Type B pancreatic cell (in vitro differentiated cells): ENCODE measurements at places on chromosomes 6 and 20.

GRCh38 chr6:28542440-28543296 is 17.0 kb downstream of the GPX5 start:
- H3K27ac ChIP-seq = peak overlapping the region; percentile 93
- H3K4me3 ChIP-seq = peak overlapping the region; percentile 90
- DNase-seq = peak; percentile 85
- peaks cover 9% of the 10 kb centered on the region for H3K27me3 ChIP-seq
- no peaks in the 10 kb centered on the region for H3K36me3 ChIP-seq

DNA sequence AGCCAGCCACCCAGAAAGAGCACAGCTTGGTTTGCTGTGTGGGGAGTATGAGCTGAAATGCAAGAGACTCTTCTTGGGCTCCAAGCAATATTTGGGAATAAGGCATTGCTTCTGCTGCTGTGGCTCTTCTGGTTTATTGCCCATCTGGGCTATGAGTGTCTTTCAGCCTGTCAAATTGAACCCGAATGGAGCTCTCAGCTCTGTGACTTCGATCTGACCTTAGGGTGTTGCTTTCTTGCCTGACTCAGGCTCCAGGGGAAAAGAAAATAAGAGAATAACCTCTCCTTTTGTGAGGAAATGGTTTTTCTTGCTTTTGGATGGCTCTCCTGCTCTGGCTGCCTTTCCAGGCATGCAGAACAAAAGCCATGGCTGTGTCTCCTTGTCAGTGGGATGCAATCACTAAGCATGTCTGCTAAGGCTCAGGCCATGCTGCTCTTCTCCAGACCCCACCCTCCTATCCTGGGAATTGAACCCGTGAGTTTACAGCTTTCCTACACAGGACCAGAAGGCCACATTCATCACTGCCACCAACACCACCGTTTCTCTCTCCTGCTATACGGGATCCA is 169.4 kb upstream of the JAG1 start:
- no peak overlapping the region for H3K27ac ChIP-seq
- H3K4me3 ChIP-seq = no peak overlapping the region
- no peak for DNase-seq
- no peaks in the 10 kb centered on the region for H3K27me3 ChIP-seq
- H3K4me1 ChIP-seq = no peaks in the 10 kb centered on the region

GRCh38 chr6:13046084-13046483 is 282.3 kb downstream of the TBC1D7 start:
- DNase-seq = no peak
- no peaks in the 10 kb centered on the region for H3K27me3 ChIP-seq
- peaks cover 11% of the 10 kb centered on the region for H3K4me1 ChIP-seq

DNA sequence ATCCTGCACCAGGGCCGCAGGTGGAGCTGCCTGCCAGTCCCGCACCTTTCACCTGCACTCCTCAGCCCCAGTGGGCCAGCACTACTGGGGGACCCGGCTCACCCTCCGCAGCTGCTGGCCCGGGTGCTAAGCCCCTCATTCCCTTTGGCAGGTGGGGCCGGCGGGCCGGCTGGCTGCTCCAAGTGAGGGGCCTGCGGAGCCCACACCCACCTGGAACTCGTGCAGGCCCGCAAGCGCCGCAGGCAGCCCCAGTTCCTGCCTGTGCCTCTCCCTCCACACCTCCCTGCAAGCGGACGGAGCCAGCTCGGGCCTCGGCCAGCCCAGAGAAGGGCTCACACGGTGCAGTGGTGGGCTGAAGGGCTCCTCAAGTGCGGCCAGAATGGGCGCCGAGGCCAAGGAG is 199.0 kb upstream of the HS3ST5 start:
- H3K4me1 ChIP-seq = no peaks in the 10 kb centered on the region
- no peaks in the 10 kb centered on the region for H3K27me3 ChIP-seq
- H3K4me3 ChIP-seq = no peak overlapping the region
- no peaks in the 10 kb centered on the region for H3K36me3 ChIP-seq

GRCh38 chr6:144263786-144264185 is 21.3 kb upstream of the UTRN start:
- H3K27ac ChIP-seq = peak overlapping the region; percentile 87
- peaks cover 18% of the 10 kb centered on the region for H3K4me1 ChIP-seq
- DNase-seq = no peak

DNA sequence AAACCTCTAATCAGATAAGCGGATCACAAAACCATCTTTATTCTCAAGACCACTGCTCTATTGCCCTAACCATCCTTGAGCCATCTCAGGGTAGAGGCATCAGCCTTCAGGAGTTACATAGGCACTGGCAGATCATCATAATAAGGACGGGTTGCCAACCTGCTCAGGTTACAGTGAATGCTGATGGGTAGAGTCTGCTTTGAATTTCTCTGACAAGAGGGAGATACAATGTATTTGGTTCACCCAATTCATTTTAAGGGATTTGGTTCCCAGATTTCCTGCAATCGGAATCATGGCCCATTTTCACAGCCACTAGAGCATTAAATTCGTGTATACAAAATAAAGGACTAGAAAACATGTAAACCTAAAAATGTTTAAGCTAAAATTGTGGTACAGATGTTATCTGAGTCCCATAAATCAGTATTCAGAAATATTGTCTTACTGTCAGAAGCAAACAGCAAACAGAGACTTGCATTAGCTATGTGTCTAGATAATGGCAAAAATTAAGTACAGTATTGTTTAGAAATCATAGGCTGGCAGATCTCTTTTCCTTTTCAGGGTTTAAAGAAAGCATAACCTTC is 41.9 kb upstream of the TMEM170B start:
- no peak overlapping the region for H3K4me3 ChIP-seq
- H3K36me3 ChIP-seq = no peaks in the 10 kb centered on the region
- H3K4me1 ChIP-seq = peaks cover 10% of the 10 kb centered on the region
- H3K27me3 ChIP-seq = no peaks in the 10 kb centered on the region

DNA sequence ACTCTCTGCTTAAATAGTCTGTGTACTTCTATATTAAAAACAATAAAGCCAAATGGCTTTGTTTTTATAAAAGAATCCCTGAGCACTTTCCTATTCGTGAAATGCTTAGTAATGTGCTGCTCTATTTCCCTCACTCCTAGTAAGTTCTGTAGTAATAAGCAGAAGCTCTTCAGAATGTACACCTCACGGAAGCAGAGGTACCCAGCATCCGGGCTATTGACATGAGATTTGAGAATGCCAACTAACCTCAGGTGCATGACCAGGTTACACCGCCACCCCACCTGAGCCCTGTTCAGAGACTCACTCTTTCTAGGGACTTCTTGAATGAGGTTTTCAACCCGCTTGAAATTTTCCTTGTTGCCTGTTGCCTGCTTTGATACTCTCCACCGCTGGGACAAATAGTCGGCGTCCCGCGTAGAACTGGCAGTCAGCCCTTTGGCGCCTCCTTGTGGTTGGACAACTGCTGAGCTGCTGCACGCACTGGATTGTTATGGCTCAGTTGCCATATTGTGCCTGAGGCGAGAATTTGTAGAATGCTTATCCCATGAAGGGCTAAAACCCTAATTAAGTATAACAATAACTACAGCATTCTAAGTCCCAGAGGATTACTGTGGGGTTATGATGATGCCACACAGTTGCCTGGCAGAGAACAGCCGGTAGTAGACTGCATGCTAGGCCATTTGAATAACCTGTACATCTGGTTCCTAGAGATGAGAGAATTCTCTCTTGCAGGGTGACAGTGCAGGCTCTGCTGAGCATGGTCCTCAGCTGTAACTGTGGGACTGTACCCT is 95.4 kb downstream of the KHDC1L start:
- peaks cover 9% of the 10 kb centered on the region for H3K4me1 ChIP-seq
- H3K27me3 ChIP-seq = peaks cover 32% of the 10 kb centered on the region
- H3K36me3 ChIP-seq = no peaks in the 10 kb centered on the region
- peak; percentile 87 for DNase-seq
- H3K4me3 ChIP-seq = no peak overlapping the region
- H3K27ac ChIP-seq = no peak overlapping the region

- no peak overlapping the region for H3K27ac ChIP-seq
- H3K4me1 ChIP-seq = no peaks in the 10 kb centered on the region
- no peak overlapping the region for H3K4me3 ChIP-seq
- no peaks in the 10 kb centered on the region for H3K36me3 ChIP-seq
- H3K27me3 ChIP-seq = no peaks in the 10 kb centered on the region
Observed at GRCh38 chr6:48994811-48995210, 468.2 kb downstream of the MMUT start.

DNA sequence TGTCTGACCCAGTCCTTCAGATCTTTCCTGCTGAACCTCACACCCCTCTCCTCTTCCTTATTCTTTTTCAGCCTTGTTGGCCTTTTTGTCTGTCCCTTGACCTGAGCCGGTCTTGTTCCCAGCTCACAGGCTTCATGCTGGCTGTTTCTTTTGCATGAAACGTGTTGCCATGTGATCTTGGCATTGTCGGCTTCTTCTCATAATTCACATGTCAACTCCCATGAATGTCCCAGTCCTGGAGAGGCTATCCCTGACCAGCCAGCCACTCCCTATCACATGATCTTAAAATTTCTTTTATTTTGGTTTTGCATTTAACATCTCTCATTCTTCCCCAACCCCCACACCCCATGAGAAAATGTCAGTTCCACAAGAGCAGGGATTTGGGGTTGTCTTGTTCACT is 131.2 kb upstream of the TSHZ2 start:
- no peaks in the 10 kb centered on the region for H3K36me3 ChIP-seq
- no peak overlapping the region for H3K4me3 ChIP-seq
- H3K27me3 ChIP-seq = peaks cover 7% of the 10 kb centered on the region

GRCh38 chr20:63587256-63587655 is 13.2 kb upstream of the HELZ2 start:
- no peak for DNase-seq
- H3K27ac ChIP-seq = no peak overlapping the region
- H3K4me1 ChIP-seq = peaks cover 8% of the 10 kb centered on the region

GRCh38 chr6:92110403-92110802 is 1309.0 kb downstream of the EPHA7 start:
- no peaks in the 10 kb centered on the region for H3K4me1 ChIP-seq
- DNase-seq = no peak

- no peak overlapping the region for H3K27ac ChIP-seq
- no peaks in the 10 kb centered on the region for H3K36me3 ChIP-seq
- no peaks in the 10 kb centered on the region for H3K27me3 ChIP-seq
- no peak for DNase-seq
Observed at GRCh38 chr6:126923807-126924206, 194.7 kb upstream of the RSPO3 start.

- DNase-seq = no peak
- peak overlapping the region; percentile 94 for H3K27ac ChIP-seq
- H3K4me3 ChIP-seq = peak overlapping the region; percentile 97
- H3K36me3 ChIP-seq = peaks cover 25% of the 10 kb centered on the region
Observed at GRCh38 chr6:143844006-143844405, 868 bp downstream of the LTV1 start.

- H3K36me3 ChIP-seq = no peaks in the 10 kb centered on the region
- H3K27me3 ChIP-seq = no peaks in the 10 kb centered on the region
- H3K4me1 ChIP-seq = no peaks in the 10 kb centered on the region
- H3K4me3 ChIP-seq = no peak overlapping the region
Observed at GRCh38 chr6:47057830-47058540, 15.9 kb upstream of the ADGRF1 start.

DNA sequence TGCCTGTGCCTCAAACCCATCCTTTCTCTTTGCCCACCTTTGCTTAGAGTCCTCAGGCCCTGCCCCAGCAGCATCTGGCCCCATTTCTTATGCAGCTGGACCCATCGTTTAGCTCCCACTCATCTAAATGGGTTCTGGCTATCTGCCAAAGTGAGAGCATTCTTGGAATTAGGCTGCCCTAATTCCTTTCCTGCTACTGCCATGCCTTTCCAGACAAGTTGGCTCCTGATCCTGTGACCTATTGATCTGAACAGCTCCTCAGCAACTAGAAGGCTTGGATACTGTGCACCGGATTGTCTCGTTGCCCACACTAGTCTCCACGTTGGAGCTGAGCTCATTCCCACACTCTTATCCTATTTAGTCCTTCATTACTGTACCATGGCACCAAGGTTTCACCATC is 22.9 kb downstream of the DZANK1 start:
- no peak for DNase-seq
- H3K27me3 ChIP-seq = no peaks in the 10 kb centered on the region
- no peak overlapping the region for H3K4me3 ChIP-seq
- H3K36me3 ChIP-seq = peaks cover 3% of the 10 kb centered on the region
- peaks cover 11% of the 10 kb centered on the region for H3K4me1 ChIP-seq

DNA sequence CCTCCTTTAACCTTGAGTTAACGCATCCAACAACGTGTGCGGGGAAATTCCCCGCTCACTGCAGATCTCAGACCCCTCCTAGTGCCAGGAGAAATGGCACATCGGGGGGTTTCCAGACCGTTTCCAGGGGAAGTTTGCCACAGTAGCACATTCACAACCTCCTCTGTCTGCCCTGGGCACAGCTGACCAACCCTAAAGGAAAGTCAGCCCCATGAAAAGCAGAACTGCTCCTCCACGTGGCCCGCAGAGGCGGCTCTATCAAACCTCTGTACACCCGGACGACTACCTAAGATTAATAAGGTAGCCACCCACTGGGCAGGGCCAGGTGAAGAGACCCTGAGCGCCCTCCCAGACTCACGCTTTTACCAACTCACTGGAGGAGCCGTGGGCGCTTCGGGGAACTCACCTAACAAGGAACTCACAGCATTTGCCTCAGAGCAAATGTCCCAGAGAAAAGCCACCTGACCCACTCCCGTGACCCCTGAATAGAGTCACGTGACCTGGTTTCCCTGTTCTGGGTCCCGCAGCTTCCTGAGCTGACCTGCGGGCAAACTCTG is 93.1 kb downstream of the PRND start:
- peaks cover 21% of the 10 kb centered on the region for H3K4me1 ChIP-seq
- peaks cover 3% of the 10 kb centered on the region for H3K36me3 ChIP-seq
- no peak overlapping the region for H3K27ac ChIP-seq
- H3K4me3 ChIP-seq = no peak overlapping the region
- peaks cover 4% of the 10 kb centered on the region for H3K27me3 ChIP-seq

- H3K36me3 ChIP-seq = peaks cover 17% of the 10 kb centered on the region
- H3K4me1 ChIP-seq = peaks cover 50% of the 10 kb centered on the region
- H3K27ac ChIP-seq = peak overlapping the region; percentile 81
- H3K4me3 ChIP-seq = peak overlapping the region; percentile 82
- no peak for DNase-seq
Observed at GRCh38 chr20:37347347-37347823, 1.4 kb downstream of the SRC start.

DNA sequence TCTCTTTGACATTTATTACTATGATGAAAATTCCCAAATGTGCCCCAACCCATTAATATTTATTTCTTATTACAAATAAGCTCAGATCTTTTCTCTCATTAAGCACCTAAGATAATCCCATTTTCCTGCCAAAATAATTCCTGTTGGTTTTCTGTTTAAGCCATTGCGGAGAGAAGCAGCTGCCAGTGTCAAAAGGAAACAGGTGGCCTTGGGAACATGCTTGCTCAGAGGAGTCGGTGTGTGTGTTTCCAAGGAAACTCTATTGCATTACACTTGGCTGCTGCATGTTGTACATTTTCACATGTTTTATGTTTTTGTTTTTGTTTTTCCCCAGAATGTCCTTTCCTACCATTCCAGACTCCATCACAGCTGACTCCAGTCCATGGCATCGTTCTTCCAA is 56.4 kb downstream of the CD24 start:
- H3K27me3 ChIP-seq = no peaks in the 10 kb centered on the region
- no peak overlapping the region for H3K27ac ChIP-seq
- DNase-seq = no peak
- no peak overlapping the region for H3K4me3 ChIP-seq

DNA sequence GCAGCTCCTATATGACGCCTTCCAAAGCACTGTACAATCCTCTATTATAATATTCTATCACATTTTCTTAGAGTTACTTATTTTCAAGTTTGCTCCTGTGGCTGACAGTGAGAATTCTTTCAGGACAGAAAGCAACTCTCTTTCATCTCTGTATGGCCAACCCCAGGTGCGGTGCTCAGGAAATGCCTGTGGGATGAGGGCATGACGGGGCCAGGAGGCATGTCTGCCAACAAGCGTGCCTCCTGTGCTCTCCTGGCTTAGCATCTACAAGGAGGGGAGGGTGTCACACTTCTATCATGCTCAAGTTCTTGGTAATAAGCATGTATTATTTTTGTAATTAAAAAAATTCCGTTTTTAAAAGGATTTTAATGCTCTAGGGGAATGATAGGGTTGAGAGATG is 11.4 kb downstream of the MRPL14 start:
- H3K36me3 ChIP-seq = peaks cover 28% of the 10 kb centered on the region
- peaks cover 41% of the 10 kb centered on the region for H3K4me1 ChIP-seq
- DNase-seq = no peak
